ENCODE measurements at places on chromosomes 6 and 20.
A peak's percentile ranks its signal among the peaks of the same experiment; 100 is the strongest.

DNA sequence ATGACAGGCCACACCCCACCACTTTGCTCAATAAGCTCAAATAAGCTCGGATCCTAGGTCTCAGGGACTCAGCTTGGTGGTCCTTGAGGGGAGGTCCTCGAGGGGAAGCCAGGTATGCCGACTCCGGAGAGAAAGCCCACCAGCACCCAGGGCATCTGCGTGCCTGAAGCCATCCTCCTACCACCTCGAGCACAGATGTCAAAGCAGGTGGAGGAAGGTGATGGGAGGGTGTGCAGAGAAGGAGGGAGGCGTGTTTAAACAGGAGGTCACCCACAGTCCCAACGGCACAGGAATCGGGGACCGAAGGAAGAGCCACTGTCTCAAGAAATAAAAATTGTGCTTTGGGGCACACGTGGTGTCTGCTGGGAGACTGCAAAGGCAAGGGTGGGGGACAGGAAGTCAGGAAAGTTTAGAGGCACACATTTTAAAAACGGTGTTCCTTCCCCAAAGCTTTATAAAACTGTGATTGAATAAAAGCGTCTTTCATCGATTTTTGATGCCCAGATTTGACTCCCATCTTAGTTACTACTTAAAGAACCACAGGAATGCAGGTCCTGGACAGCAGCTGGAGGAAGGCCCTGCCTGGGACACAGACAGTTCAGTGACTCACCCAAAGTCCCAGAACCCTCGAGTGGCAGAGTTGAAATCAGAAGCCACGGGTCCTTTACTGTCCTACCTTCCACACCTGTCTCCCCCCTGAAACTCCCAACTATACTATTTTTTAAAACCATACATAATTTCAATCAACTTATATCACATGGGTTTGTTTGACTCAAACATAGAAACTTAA, 221.0 kb upstream of the PDE10A start:
- no peak for ATAC-seq

GRCh38 chr6:26251354-26252076, 113.5 kb upstream of the BTN3A2 start:
- peak; percentile 48 for ATAC-seq

DNA sequence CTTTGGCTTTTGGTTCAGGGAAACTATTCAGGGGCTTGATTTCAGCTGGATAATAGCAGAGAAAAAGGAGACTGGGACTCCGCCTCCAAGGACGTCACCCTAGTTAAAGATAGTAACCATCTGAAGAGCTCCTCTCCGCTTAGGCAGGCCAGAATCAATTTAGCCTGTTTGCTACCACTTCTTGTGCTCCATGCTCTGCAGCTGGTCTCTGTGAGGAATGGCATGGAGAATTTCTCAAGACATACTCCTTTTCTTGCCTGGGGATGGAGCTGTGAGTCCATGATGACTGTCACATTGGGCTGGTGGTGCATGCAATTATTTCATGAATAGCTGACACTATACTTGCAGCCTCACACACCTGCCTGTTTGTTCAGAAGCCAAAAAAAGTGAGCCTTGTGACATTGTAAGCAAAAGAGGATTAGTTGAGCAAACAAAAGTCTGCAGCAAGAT, 61.4 kb downstream of the TXLNB start:
- ATAC-seq: peak; percentile 17

GRCh38 chr6:65760285-65760684, 53.3 kb upstream of the EYS start:
- ATAC-seq: no peak

DNA sequence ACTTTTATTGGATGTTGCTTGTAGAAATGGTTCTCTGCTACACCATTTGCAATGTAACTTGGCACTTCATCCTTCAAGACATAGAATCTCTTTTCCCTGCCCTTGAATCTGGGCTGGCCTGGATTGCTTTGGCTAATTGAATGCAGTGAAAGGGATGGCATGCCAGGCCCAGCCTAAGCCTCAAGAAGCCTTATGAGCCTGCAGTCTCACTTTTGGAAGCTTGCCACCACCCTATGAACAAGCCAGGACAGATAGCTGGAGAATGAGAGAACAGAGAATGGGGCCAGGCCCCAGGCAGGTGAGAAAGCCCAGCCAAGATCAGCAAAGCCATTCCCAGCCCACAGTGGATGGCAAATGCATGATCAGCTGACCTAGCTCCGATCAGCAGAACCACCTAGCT, 350.7 kb upstream of the RNF24 start:
- ATAC-seq: no peak

DNA sequence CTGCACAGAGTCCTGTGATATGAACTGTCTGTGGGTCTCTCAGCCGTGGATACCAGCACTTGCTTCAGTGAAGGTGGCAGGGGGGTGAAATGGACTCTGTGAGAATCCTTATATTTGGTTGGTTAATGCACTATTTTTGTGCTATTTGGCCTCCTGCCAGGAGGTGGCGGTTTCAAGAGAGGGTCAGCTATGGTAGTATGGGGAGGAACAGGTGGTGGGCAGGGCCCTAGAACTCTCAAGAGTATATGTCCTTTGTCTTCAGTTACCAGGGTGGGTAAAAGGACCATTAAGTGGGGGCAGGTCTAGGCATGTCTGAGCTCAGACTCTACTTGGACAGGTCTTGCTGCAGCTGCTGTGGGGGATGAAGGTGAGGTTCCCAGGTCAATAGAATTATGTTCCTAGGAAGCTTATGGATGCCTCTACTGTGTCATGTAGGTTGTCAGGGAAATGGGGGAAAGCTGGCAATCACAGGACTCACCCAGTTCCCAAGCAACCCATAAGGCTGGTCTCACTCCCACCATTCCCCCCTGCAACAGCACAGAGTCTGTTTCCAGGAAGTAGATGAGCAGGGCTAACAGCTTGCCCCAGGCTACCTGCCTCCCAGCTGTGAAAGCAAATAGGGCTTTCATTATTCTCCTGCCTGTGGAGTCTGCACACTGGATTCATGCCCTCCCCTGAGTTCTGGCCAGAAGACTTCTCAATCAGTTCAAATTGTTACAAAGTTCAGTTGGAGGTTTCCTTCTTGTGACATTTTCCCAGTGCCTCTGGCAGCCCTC, 56.8 kb upstream of the PHIP start:
- ATAC-seq: no peak

DNA sequence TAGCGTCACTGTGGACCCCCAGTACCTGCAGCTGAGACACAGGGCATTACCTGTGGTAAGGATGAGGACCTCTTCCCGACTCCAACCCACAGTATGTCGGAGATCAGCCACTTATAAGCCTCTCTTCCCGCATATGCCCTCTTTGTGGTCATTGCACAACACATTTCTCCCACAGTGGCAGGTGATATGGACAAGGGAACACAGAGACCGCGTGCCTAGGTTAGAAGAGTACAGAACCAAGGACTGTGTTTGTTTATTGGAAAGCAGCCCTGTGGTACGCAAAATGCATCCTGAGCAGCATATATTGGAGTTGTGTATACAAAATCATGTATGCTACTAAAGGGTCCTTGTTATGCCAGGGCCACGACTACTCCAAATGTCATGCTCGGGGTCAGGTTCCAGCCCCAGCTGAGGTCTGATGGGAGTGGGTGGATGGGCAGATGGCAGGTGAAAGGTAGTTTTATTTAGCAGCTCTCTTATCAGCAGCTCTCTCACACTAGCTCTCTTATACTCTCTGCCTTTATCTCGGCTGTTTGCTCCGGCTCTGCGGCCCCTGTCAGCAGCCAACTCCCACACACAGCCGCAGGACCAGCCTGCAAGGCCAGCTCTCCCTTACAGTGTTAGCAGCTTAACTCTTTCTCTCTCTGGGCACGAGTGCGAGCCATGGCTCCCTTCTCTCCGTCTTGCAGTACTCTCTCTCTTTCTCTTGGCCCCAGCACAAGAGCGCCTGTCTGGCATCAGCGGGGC, 569.0 kb downstream of the KIF16B start:
- ATAC-seq: no peak

DNA sequence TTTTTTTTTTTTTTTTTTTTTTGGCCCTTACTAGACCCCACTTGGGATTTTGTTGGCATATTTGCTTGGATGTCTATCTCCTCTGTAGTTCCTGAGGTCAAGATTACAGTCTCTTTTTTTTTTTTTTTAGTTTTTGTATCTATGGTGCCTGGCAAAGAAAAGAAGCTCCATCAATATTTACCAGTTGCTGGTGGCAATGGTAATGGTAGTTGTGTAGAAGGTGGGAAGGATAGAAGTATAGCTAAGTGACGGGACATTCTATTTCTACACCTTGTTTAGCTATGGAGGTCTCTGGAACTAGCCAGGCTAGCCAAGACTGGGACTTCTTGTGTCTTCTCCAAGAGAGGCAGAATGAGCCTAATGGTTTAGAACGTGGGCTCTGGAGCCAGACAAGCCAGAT, 42.2 kb upstream of the TNFAIP3 start:
- no peak for ATAC-seq

DNA sequence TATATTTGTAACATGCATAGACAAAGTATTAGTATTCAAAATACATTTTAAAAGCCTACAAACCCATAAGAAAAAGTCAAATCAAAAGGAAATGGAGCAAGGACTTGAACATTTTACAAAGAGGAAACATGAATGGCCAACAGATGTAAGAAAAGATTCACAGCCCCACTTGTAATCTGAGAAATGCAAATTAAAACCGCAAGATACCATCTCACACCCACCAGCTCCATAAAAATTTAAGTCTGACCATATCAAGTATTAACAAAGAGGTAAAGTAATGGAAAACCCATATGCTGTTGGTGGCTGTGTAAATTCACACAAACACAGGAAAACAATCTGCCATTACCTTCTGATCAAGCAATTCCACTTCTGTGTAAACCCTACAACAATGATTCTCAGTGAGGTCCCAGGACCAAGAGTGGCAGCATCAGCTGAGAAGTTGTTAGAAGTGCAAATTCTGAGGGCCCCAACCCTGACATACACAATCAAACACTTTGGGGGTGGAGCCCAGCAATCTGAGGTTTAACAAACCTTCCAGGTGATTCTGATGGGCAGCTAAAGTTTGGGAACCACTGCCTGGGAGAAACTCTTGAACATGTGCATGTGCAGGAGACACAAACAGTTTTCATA, 30.9 kb downstream of the BCL2L1 start:
- no peak for ATAC-seq

GRCh38 chr6:165236326-165236725, 73.1 kb downstream of the C6orf118 start:
- no peak for ATAC-seq

GRCh38 chr6:139650941-139651340, 276.5 kb upstream of the CITED2 start:
- ATAC-seq: no peak

GRCh38 chr20:47354714-47355488, 1.6 kb downstream of the ZMYND8 start:
- ATAC-seq: no peak

DNA sequence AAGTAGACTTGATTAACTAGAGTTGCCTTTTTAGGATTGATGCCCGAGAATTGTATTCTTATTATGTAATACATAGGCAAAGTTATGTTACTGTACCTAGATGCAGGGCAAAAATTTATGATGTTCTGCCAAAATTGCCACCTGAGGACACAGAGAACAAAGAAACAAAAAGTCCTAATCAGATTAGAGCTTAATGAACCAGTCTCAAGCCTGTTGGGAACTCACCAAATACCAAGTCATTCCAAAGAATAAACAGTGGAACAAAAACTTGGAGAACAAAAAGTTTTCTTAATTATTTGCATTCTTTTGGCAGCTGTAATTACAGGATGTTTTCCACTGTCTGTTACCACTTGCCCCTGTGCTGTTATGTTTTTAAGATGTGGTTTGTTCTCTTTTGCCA, 154.7 kb upstream of the SGK1 start:
- ATAC-seq: no peak

DNA sequence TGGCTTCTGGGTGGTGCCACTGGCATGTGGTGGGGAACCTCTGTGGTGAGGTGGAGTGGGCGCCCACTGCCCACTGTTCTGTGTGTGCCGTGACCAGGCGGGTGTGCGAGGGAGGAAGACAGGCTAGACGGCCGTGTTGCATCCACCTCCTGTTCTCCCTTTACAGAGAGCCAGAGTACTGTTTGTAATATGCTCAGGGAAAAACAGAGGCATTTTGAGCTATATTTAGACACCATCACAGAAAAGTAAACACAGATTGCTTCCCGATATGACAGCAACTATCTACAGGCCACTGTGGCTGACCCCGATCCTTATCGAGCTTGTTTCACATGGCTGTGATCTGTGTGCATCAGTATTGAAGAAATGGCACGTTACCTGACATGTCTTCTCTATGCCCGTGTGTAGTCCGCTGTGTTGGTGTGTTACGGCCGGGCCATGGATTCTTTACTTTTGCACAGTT, 45.6 kb downstream of the ARID1B start:
- no peak for ATAC-seq

DNA sequence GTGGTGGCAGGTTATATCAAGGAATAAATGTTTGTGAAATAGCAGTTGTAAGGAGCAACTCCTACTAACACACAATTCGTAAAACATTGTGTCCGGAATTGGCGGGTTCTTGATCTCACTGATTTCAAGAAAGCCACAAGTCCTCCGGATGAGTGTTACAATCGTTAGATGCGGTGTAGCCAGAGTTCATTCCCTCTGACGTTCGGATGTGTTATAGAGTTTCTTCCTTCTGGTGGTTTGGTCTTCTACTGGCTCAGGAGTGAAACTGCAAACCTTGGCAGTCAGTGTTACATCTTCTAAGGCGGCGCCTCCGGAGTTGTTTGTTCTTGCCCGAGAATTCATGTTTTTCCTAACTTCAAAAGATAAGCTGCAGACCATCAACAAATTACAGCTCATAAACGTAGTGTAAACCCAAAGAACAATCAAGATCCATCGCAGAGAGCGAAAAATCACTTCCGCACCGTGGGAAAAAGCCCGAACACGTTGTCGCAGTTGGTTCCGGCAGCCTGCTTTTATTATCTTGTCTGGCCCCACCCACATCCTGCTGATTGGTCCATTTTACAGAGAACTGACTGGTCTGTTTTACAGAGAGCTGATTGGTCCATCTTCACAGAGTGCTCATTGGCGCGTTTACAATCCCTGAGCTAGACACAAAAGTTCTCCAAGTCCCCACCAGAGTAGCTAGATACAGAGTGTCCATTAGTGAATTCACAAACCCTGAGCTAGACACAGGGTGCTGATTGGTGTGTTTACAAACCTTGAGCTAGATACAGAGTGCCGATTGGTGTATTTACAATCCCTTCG, 58.2 kb downstream of the TRIM27 start:
- ATAC-seq: peak; percentile 2

- ATAC-seq: no peak
These were observed 92.5 kb downstream of the SLC22A23 start for GRCh38 chr6:3364391-3364790.

DNA sequence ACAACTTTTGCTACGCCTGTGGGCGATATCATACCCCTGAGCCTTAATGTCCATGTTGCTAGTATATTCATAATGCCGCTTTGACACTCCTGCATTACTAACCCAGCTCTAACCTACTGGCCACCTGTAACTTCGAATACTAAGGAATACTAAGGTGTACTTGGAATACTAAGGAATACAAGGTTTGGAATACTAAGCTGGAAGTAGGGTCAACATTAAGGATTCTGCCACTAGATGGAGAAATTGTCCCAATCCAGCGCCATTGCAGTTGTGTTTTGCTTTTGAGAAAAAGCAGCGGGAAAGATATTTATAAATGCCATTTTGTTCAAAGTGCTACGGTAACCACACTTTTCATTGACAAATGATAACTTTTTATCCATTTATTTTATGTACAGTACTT, 10.7 kb downstream of the TBXT start:
- no peak for ATAC-seq

- peak; percentile 19 for ATAC-seq
These were observed 92.2 kb downstream of the UNC5CL start for GRCh38 chr6:40946738-40947301.

GRCh38 chr6:3367630-3368029, 89.2 kb downstream of the SLC22A23 start:
- no peak for ATAC-seq

Measured in motor neuron (in vitro differentiated cells).